ENCODE measurements at places on chromosomes 7 and 10. TPM values are rescaled to one million over a fixed set of nuclear protein-coding genes. Genes with fewer than 3 reads are reported as not detected.

Gene GPER1
- total RNA-seq = 3.1 TPM

Gene NPSR1
- total RNA-seq = not detected

Gene C10orf67
- total RNA-seq = 0.19 TPM

Gene TFEC
- not detected for total RNA-seq

Gene UBTD1
- total RNA-seq = 31.4 TPM

Gene CTAGE8
- total RNA-seq = 0.19 TPM

Gene FOXP2
- not detected for total RNA-seq
